ENCODE measurements at places on chromosomes 12 and 14.

DNA sequence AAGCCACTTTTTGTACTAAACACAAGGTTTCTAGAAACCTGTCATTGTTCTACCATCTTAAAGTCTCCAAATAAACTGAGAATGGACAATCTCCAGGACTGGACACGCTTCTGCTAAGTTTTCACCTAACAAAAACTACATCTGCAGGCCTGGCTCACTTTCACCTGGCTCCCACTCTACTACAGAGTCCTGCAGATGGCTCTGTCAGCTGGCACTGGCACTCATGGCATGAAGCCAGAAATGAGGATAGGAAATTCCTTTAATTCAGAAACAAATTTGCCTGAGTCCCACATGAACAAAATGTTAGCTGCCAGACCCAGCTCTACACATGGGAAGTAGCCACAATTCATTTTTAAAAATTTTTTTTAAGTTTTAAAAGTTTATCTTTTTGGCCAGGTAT is 42.1 kb downstream of the STXBP6 start:
- no peak for DNase-seq

- no peak for DNase-seq
Observed at GRCh38 chr12:129258781-129259318, 405.6 kb downstream of the GLT1D1 start.

DNA sequence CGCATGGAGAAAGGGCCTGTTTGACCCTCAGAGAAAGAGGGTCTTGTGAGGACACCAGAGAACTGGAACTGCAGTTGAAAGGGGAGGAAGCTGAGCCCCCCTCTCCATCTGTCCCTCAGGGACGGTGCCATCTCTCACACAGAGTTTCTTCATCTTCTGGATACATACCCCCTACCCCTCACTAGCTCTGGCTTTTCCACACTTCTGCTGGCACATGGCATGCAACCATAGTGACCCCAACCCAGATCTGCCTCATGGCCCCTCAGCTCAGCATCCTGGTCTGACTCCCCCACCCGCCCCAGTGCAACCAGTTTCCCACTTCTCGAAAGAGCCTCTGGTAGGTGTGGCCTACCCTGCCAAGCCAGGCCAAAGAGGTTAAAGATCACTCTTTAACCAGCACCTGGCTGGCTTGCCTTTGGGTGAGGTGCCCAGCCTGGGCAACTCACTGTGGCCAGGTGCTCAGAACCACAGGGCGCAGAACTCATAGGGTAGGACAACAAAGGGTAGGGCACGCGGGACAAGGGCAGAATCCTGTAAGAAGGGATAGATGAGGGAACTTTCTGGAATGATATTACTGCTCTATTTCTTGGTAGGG is 25.8 kb downstream of the GALNT16 start:
- DNase-seq, result no peak

- no peak for DNase-seq
Observed at GRCh38 chr14:100536121-100536510, 51.1 kb downstream of the BEGAIN start.

Data from iPS DF 19.7 (cell line).